ENCODE measurements at places on chromosomes 1 and 21. TPM values are rescaled to one million over a fixed set of nuclear protein-coding genes. Genes with fewer than 3 reads are reported as not detected.

GRCh38 chr1:108056436-108056990, 91.5 kb upstream of the VAV3 start:
- no peak for DNase-seq

Gene TRAF3IP3
- 1.9 TPM for polyA plus RNA-seq

- no peak for DNase-seq
Measured at GRCh38 chr1:12567288-12567819, 50.7 kb downstream of the DHRS3 start.

GRCh38 chr1:19438516-19439195, 46.7 kb downstream of the CAPZB start:
- no peak for DNase-seq

Gene MROH7
- polyA plus RNA-seq: 2.9 TPM

Gene LMX1A
- not detected for polyA plus RNA-seq

- DNase-seq: no peak
Measured at GRCh38 chr1:54239035-54239383, 39.0 kb downstream of the MRPL37 start.

- no peak for DNase-seq
Measured at GRCh38 chr1:233478611-233479010, 135.3 kb upstream of the KCNK1 start.

DNA sequence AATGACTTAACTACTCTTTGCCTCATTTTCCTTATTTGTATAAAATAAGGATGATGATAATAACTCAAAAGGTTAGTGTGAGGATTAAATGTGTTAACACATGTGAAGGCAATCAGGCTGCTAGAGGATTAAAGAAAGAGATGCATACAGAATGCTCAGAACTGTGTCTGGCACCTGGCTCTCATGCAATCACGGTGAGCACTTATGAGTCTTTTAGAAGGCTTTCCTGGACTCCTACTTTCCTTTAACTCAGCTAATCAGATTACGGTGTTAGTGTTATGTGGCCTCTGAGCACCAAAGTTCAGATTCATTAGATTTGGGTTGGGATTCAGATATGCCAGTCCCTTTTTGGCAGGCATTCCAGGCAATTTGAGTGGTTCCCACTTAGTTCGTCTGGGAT, 311.6 kb upstream of the USP24 start:
- no peak for DNase-seq

Gene HOOK1
- 68.5 TPM for polyA plus RNA-seq

Gene FCRL1
- polyA plus RNA-seq: 0.06 TPM

- no peak for DNase-seq
Measured at GRCh38 chr1:47699492-47700235, 261.8 kb downstream of the FOXD2 start.

- no peak for DNase-seq
Measured at GRCh38 chr21:25809013-25809412, 74.2 kb downstream of the GABPA start.

- no peak for DNase-seq
Measured at GRCh38 chr1:75062111-75062510, 72.1 kb upstream of the LHX8 start.

Gene SPOCD1
- 0.04 TPM for polyA plus RNA-seq

DNA sequence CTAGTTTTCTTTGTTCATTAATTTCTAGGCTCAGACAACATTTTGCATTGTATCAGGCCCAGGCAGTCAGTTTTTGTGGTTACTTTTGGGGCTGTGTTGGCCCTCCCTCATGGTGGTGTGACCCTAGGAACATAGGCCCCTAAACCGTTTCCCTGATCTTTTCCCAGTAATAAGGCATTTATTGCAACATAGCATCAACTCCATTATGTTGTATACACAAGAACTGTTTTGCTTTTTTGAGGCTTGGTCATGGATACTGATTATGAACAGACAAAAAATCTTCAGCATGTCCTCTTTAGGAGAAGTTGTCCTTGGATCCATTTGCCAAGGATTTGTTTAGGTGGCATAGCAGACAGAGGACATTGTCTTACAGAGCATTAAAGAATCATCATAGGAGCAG, 10.3 kb downstream of the B3GALT2 start:
- DNase-seq: no peak

GRCh38 chr1:45329445-45329844, 2.8 kb downstream of the HPDL start:
- no peak for DNase-seq

Gene SERTAD4
- polyA plus RNA-seq: 4.9 TPM

- DNase-seq: no peak
Measured at GRCh38 chr1:161171191-161171590, 5.0 kb downstream of the PPOX start.

GRCh38 chr1:153535242-153536011, at the start of gene S100A6:
Gene S100A6, minus strand, starts transcription at chr1:153535991. Its CDS starts 652 bp downstream, at chr1:153535339.
- no peak for DNase-seq
